GM23338 (cell line): ENCODE measurements at places on chromosomes 2 and 18. TPM values are rescaled to one million over a fixed set of nuclear protein-coding genes. Genes with fewer than 3 reads are reported as not detected.
A peak's percentile ranks its signal among the peaks of the same experiment; 100 is the strongest.

DNA sequence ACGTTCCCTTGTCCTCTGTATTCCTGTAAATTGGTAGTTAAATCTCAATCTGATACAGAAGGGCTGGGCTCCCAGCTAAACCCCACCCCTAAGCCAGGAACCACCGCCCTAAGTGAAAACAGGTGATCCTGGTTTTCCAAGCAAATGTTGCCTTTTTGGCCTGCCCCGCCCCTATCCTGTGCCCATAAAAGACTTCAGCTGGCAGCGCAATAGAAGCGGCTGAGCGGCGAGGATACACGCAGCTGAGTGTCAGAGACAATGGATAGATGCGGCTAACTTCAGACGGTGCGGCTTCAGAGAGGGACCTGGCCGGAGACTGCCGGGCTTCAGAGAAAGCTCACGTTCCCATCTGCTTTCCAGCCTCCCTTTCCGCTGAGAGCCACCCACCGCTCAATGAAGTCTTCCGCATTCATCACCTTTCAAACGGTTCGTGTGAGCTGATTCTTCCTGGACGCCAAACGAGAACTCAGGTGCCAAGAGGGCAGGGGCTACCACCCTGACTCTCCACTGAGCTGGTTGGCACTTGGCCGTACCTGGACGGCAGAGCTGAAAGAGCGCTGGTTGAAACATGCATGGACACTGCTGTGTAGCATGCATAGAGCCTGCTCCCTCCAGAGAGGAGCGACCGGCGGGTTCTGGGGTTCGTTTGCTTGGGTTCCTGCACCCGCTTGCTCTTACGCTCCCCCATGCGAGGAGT, 49.5 kb upstream of the POLE4 start:
- DNase-seq = peak; percentile 73

DNA sequence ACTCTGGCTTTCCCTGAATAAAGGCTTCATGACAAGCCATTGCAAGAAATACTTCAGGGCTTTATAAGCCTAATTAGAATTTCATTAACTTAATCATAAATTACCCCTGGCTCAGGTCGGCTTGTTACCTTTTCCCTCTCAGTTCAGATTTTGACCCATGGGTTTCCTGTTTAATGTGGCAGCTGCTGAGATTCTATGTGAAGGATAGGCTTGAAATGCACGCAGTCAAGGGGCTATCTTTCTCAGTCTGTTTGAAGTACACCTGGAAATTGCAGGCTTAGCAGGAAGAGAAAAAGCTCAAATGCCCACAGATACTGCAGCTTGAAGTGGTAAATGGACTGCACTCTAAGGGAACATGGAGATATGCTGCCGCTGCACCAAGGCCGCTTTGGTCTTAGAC, 49.4 kb downstream of the CAVIN2 start:
- DNase-seq = no peak

- peak; percentile 56 for DNase-seq
Measured at GRCh38 chr18:57428221-57429150, 6.7 kb upstream of the ONECUT2 start.

DNA sequence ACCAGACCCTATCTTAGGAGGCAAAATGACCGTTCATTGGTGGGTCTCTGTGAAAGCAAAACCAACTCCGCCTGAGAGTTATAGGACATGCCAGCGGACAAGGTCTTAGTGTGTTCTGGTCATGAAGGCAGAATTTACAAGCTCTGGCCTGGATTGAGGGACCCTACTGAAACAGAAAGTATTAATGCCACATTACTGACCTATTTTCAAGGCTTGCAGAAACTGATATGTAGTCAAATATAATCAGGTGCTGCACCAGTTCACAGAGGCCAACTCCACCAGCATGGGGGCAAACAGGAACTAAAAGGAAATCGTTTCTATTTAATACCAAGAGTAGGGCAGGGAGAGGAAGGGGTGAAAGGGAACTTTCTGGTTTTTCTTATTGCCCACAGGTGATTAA, 19.7 kb downstream of the TYMS start:
- no peak for DNase-seq

- DNase-seq = no peak
Measured at GRCh38 chr2:161710131-161710915, 86.1 kb downstream of the SLC4A10 start.

DNA sequence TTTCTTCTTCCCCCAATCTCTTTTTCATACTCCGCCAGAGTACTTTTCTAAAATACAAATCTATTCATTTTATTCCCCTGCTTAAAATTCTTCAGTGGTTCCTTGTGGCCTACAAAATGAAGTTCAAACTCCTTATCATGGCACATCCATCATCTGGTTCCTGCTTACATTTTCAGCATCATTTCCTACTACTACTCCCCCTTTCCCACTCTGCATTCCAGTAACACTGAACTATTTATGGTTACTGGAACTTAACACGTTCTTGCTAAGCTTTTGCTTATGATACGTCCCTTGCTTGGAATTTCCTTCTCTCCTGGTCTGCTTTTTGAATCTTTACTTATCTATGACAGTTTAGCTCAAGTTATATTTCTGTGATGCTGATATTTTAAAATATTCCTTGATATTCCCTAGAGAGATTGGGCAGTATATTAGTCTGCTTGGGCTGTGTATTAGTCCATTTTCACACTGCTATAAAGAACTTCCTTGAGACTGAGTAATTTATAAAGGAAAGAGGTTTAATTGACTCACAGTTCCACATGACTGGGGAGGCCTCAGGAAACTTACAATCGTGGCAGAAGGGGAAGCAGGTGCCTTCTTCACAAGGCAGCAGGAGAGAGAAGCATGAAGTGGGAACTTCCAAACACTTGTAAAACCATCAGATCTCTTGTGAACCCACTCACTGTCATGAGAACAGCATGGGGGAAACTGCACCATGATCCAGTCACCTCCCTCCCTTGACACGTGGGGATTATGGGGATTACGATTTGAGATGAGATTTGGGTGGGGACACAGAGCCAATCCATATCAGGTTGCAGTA, 53.2 kb downstream of the BMPR2 start:
- DNase-seq = no peak

GRCh38 chr2:11393711-11394236, 49.3 kb upstream of the ROCK2 start:
- DNase-seq = no peak

DNA sequence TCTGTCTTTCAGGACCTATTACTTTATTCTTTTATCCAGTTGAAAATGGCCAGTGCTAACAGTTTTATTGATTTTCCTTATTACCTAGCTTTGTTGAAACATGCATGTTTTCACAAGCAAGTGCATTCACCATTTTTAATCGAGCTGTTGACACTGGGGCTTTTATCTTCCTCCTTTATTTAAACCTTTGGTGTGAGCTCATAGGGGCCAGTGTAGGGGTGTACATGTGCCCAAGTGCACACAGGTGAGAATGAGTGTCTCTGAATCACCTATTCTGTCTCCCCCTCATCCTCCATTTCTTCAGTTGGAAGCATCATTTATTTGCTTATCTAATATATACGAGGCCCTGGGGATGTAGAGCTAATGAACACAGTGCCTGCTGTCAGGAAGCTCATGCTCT, 199.1 kb downstream of the PRKCE start:
- no peak for DNase-seq

- DNase-seq = no peak
Measured at GRCh38 chr2:185984670-185985069, 246.1 kb downstream of the FSIP2 start.

- DNase-seq = no peak
Measured at GRCh38 chr2:60706021-60706420, 50.0 kb upstream of the PAPOLG start.

DNA sequence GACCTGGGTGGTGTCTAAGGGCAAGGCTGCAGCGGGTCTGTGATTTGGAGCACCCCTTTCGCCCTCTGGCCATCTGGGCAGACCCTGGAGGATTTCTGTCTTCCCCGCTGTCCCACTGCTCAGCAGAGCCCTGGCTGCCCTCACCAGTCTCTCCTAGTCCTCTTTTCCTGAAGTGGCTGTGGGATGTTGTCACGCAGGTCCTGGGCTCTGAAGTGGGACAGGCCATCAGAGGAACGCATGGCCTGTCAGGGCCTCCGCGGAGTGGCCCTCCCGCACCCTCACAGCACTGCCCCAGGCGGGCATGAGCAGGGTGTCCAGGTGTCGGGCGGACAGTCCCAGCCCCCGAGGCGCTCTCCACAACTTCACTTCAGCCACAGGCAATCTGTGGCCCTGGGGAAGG, 1.1 kb upstream of the TMEM185B start:
- DNase-seq = no peak

- no peak for DNase-seq
Measured at GRCh38 chr2:215590010-215590745, 154.3 kb upstream of the FN1 start.

GRCh38 chr2:189402932-189403331, 38.3 kb upstream of the WDR75 start:
- no peak for DNase-seq

- DNase-seq = no peak
Measured at GRCh38 chr2:160289126-160289525, 89.1 kb upstream of the ITGB6 start.

- DNase-seq = no peak
Measured at GRCh38 chr2:117127680-117128079, 686.8 kb upstream of the DDX18 start.

GRCh38 chr18:9742524-9743131, 34.5 kb downstream of the RAB31 start:
- no peak for DNase-seq

DNA sequence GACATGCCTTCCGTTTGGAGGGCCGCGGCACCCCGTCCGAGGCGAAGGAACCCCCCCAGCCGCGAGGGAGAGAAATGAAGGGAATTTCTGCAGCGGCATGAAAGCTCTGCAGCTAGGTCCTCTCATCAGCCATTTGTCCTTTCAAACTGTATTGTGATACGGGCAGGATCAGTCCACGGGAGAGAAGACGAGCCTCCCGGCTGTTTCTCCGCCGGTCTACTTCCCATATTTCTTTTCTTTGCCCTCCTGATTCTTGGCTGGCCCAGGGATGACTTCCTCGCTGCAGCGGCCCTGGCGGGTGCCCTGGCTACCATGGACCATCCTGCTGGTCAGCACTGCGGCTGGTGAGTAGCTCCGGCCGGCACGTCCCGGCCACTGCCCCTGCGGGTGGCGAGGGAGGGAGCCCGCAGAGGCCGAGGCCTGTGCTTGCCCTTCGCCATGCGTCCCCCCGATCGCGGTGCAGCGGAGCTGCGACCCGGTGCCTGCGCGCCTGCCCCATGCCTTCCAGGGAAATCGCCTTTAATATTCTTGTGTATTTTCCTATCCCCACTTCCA, 1.2 kb downstream of the BMPR2 start:
- peak; percentile 43 for DNase-seq

- no peak for DNase-seq
Measured at GRCh38 chr2:188902901-188903491, 71.2 kb upstream of the COL3A1 start.

DNA sequence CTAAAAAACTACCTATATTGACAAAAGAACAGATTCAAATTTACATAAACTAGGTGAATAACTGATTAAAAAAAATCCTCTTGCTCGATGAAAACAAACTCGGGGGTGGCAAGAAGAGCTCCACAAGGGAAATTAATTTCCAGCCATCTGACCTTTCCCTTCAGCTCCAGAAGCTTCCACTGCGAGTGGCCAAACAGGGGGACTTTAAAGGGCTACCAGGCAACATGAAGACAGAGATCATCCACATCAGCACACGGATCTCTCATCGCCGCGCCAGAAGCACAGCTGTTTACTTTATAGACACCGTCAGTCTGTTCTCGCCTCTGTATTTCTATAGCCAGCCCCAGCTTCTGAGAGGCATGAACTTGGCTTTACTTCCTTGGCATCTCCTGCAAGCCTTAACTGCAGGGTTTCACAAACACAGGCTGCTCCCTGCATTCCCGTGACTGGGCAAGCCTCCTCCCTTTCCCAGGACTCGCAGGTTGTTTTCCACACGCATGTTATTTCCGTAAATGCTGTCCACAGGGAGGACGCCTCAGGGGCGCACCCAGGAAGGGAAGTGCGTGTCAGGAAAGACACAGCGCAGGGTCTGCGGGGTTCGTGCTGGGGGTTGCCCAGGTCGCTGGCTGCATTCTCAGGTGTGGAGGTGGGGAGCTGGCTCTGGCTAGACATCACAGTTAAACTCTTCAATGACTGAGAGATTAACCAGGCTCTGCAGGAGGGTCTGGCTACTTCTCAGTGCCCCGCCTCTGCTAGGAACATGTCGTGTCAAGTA, 85.0 kb downstream of the USP40 start:
- no peak for DNase-seq

GRCh38 chr2:170344663-170345346, 166.9 kb downstream of the MYO3B start:
- DNase-seq = no peak

- no peak for DNase-seq
Measured at GRCh38 chr2:195359043-195359735, 297.8 kb upstream of the SLC39A10 start.

GRCh38 chr2:48754874-48755273, 650 bp downstream of the LHCGR start:
- peak; percentile 39 for DNase-seq

DNA sequence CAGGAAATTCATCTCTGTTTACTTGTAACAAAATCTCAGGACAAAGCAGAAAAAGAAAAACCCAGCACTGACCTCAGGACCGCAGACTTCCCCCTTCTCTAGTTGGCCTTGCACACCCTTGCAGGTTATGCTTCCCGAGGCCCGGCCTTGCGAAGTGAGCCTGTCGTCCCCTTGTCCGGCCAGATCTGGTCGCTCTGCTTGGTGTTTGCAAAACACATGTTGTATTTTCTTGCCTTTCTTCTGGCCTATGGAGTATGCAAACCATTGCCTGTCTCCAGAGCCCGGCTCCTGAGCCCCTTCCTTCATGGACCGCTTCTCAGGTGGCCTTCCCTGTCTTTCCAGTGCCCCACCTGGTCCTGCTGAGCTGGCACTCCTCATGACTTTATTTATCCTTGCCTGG, 4.8 kb downstream of the IMPA2 start:
- DNase-seq = no peak

Gene COQ10B
- total RNA-seq = 27.6 and 30.5 TPM in 2 replicates

Gene RBKS
- 0.54 and 1.5 TPM in 2 replicates for total RNA-seq

Gene DNAJC5G
- 0.39 and 0.59 TPM in 2 replicates for total RNA-seq

Gene STK17B
- total RNA-seq = 12.8 and 13.7 TPM in 2 replicates

Gene IAH1
- 12.7 and 13.3 TPM in 2 replicates for total RNA-seq

Gene XDH
- total RNA-seq = 0.58 and 0.87 TPM in 2 replicates

Gene FAM98A
- 68.6 and 78.8 TPM in 2 replicates for total RNA-seq

Gene GCG
- total RNA-seq = not detected in 2 replicates

Gene CXCR1
- total RNA-seq = not detected in 2 replicates

Gene SH2D6
- not detected in 2 replicates for total RNA-seq

Gene AFF3
- total RNA-seq = 1.4 and 5.9 TPM in 2 replicates

Gene ITGB6
- total RNA-seq = not detected in 2 replicates

Gene SCG2
- total RNA-seq = 0.31 TPM in 2 replicates

Gene DSG1
- 0.04 TPM in 1 of 2 replicates, not detected in the other for total RNA-seq

Gene CHRND
- total RNA-seq = 0.10 TPM in 1 of 2 replicates, not detected in the other

Gene MRPL53
- 7.7 and 8.2 TPM in 2 replicates for total RNA-seq
